ENCODE measurements at places on chromosomes 5 and 9.

DNA sequence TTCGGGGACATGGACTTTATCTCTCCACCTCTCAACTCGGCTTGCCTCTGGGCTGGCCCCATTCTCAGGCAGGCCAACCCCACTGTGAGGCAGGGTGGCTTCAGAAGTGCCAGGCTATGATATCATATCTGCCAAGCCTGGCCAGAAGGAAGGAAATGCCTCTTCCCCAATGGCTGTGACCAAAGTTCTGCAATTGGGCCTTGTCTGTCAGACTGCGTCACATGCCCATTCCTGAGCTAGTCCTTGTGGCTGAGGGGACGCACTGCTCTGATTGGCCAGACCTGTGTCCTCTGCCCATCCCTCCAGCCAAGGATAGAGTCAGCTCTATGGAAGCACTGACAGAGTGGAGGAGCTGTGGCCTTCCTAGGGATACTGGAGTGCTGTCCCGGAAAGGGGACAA, 11.9 kb downstream of the SMIM23 start:
- no peak for DNase-seq

DNA sequence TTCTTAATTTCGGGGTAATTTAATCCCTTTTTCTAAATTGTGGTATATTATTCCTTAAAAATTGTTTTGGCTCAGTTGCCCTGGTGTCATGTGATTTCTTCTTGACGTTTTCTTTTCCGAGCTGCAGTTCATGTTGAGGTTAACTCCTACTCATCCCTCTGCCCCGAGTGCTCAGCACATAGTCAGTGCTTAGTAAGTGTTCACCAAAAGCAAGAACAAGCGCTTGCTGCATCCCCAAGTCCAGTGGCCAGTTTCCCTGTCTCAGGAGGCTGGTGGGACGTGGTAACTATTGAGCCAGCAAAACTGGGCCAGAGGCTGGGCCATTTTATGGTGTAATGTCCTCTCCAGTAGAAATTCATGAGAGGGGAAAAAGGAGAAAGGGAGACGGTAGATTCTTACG, 23.3 kb downstream of the TRIO start:
- no peak for DNase-seq

DNA sequence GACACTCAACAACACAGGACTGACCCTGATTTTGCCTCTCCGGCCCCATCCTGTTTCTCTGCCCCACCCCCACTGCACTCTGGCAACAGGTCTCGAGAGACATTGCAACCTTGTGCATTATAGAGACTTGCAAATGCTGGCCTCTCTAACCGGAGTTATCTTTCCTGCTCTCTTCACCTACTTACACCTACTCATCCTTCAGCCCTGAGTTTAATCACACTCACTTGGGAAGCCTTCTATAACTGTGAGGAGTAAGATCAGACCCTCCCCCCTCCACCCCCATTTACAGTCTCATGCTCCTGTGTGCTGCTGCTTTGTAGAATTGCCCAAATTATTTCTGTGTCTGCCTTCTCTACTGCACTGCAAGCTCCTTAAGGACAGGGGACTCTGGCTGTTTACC, 42.8 kb downstream of the WWC1 start:
- no peak for DNase-seq

DNA sequence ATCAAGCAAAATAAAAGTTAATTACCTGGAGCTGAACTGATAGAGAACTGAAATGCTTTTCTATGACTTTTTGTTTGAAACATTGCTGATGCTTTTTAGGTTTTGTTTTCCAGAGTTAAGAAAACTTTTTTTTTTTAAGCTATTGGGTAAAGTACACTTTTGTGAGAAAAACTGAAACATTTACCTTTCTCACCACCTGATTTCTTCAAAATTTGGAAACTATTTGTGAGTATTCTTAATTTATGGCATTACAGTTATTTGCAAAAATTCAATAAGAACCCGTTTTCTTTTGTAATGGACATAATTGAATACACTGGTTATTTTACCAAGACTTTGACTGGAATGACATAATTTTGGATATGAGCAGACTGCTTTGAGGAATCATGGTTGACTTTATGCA, 6.6 kb downstream of the C9orf153 start:
- no peak for DNase-seq

DNA sequence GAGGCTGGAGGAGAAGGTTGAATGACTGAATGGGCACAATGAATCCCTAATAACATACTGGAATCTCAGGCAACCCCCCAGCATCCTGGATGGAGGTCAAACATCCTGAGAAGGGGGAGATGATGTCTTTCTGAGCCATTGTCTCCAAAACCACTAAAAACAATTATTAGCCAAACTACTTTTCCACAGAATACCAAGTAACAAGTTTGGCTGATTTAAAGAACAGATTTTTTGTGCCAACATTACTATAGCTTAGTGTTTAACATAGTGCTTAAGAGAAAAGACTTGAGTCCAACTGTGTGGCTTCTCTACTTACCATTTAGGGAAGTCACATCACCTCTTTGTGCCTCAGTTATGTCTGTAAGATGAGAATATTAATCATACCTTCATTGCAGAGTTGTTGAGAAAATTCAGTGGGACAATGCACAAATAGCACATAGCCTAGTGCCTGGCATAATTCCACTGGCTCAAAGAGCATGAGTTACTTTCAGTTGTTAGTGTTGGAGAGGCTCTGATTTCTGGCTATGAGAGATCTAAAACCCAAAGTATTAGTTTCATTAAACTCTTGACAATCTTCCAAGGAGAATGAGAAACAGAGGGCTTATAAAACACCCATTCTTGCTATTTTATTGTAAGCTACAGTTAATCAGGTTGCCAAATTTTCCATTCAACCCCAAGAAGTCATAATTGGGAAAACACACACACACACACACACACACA, 111.3 kb upstream of the NR3C1 start:
- DNase-seq: no peak

DNA sequence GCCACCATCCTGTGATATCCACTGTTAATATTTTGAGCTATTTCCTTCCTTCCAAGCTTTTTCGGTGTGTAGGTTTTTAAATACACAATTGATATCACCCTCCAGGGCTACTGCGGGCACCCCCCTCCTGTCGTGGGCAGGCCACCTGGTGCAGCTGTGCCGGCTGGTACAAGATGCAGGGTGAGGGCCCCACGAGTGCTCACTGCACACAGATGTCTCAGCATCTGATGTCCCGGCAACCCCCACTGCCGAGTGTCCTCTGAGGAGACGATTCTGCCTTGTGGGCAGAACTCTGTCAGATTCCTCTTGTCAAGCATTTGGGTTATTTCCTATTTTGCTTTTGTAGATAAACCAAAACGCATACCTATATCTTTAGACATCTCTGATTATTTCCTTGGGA, 25.1 kb downstream of the CACNA1B start:
- DNase-seq: no peak

DNA sequence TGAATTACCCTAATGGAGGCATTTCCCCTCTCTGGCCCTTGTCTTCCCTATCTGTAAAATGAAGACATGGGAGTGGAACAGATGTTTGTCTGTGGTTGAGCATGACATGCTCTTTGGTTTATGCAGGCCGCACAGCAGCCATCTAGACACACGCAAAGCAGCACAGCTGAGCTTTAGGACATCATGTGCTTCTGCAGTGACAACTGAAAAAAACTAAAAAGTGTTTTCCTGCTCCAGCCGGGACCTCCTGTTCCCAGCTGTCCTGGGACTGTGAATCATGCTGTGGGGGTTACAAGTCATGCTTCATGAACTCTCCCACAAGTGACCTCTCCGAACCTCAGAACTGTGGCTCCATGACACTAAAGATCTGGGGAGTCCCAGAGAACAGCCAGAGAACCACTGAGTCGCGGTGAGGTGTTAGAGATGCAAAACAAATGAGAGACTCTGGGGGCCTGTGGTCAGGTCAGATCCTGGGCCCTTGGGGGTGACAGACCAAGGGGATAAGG, 1.7 kb downstream of the SMIM3 start:
- peak; percentile 73 for DNase-seq

DNA sequence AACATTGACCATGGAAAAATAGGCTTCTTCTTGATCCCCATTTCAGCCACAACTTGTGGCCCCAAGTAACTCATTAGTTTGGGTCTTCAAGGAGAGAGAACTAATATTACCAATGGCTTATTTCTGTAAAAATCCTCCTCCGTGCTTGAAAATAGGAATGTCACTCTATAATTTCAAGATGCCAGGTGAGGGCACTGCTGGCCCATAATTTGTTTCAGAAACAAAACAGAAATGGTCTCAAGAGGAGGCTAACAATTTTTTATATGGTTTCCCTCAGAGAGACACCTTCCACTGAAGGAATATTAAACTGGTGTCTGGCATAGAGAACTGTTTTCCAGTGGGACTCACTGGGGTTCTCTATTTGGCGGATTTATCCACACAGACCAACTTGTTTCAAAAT, 437.0 kb upstream of the TRPC7 start:
- no peak for DNase-seq

- DNase-seq: no peak
These were observed 4.8 kb upstream of the SLC2A8 start for GRCh38 chr9:127392166-127392565.

GRCh38 chr5:8934455-8934854, 611.4 kb downstream of the SEMA5A start:
- DNase-seq: no peak

DNA sequence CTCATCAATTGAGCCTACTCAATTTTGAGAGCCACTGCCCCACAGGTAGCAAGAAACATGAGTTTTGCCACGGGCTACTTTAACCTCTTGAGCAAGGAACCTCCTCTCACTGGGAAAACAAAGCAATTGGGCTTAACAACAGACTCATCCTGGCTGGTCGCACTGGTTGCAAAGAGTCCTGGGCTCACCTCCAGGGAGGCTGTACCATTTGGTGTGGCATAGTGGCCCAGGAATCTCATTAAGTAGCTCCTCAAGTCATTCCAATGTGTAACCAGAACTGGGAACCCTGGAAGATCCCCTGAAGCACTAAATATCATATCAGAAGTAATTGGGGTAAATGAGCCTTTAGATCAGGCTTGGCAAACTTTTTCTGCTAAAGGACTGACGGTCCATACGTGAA, 78.5 kb downstream of the MYO10 start:
- no peak for DNase-seq

DNA sequence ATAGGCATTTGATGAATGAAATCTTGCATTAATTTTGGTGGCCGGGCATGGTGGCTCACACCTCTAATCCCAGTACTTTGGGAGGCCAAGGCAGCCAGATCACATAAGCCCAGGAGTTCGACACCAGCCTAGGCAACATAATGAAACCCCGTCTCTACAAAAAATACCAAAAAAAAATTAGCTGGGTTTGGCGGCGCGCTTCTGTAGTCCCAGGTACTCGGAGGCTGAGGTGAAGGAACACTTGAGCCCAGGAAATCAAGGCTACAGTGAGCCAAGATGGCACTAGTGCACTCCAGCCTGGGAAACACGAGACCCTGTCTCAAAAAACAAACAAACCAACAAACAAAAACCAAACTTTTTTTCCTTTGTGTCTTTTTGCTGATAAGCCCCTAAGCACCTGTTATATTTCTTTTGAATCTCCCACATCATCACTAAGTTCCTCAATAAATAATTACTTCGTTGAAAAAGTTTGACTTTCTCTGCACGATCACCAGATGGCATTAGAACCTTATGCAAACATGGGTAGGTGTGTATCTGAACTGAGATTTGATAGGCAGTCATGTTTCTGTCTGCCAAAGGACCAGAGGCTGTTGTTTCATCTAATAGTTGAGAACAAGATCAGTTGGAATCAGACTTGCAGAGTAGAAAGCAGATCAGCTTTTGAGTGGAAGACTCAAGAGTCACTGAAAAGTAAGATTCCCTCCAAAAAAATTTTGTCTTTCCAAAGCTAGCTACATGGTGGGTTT, 5.5 kb upstream of the MATR3 start:
- DNase-seq: no peak

DNA sequence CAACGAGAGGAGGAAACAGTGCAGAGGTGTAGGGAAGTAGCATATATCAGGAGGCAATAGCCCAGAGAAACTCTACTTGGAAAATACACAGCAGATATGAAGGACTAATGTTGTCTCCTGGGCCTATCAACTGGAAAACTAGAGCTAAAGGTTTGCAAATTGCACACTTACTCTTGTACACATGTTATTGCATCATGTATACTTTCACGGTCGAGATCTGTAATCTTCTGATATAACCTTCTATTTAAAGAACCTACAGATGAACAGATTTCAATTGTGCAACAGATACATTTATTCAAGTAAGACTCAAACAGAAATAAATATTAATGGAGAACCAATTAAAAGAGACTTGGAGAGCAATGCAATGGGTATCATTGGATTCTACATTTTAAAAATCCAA, 256.3 kb upstream of the TMEM161B start:
- no peak for DNase-seq

GRCh38 chr5:69492391-69492922, at the start of gene OCLN:
TSS of gene OCLN (plus strand) at chr5:69492790. CDS start at chr5:69504245, 11,455 bp downstream.
- peak; percentile 80 for DNase-seq

DNA sequence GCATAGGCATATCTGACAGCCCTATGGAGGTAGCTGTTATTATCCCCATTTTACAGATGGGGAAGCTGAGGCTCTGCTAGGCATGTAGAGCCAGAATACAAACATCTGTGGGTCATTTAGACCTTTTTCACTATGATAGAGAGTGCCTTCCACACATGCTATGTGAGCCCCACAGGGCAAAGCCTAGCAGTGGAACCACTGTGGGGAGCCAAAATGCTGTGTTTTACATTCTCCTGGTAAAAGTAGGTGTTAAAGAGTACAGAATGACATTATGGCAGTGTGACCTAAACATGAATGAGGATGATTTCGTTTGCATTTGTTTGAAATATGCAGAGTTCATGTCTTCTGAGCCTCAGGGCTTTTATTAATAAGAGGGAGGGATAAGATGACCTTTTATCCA, 265.2 kb downstream of the MAST4 start:
- DNase-seq: no peak

DNA sequence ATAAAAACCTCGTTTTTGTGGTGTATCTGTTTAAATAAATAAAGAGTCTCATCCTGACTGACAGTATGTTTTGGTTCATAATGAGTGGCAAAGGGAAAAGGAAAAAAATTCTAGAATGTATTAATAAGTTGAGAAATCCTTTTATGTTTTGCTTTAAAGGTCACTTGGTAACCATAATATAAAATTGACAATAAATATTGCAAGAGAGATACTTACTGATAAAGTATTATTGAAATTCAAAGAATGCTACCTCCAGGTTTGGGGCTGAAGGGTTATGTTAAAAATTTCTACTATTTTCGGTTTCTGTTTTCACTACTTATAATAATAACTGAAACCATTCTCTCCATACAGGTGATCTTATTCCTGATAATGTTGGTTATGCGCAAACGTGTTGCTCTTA, 85.4 kb upstream of the FSD1L start:
- no peak for DNase-seq

- DNase-seq: no peak
These were observed 10.6 kb upstream of the LHX2 start for GRCh38 chr9:124000784-124001457.

GRCh38 chr5:178389026-178389729, 156.6 kb upstream of the PHYKPL start:
- no peak for DNase-seq

Data from GM20000 (cell line).